ENCODE measurements at places on chromosomes 11 and 22.

DNA sequence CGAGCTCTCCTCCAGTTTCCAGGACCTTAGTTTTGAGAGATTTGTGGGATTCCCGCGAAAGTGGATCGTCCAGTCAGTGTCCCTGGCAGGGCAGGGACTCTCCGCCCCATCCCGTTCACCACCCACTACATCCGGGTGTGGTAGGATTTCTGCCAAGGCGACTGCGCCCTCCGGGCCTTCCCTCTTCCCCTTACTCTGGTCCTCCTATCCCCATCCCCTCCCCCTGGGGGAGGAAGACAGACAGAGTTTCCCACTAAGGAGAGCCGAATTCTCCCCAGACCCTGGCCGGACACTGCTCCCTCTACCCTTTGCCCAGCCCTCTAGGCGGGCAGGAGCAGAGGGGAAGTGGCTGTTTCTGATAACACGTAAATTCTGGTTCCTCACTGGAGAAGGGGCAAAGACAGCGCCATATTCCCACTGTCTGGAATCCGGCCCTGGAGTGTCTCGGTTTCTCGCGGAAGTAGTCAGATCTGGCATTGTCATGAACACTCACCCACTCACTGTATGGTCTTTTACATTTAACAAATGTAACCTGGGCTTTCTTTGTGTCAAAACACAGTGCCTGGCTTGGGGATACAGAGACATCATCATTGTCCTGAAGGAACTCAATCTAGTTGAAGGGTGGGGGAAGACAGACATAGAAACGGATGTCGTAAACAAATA, 1.1 kb upstream of the NECTIN1 start:
- no peak for DNase-seq

DNA sequence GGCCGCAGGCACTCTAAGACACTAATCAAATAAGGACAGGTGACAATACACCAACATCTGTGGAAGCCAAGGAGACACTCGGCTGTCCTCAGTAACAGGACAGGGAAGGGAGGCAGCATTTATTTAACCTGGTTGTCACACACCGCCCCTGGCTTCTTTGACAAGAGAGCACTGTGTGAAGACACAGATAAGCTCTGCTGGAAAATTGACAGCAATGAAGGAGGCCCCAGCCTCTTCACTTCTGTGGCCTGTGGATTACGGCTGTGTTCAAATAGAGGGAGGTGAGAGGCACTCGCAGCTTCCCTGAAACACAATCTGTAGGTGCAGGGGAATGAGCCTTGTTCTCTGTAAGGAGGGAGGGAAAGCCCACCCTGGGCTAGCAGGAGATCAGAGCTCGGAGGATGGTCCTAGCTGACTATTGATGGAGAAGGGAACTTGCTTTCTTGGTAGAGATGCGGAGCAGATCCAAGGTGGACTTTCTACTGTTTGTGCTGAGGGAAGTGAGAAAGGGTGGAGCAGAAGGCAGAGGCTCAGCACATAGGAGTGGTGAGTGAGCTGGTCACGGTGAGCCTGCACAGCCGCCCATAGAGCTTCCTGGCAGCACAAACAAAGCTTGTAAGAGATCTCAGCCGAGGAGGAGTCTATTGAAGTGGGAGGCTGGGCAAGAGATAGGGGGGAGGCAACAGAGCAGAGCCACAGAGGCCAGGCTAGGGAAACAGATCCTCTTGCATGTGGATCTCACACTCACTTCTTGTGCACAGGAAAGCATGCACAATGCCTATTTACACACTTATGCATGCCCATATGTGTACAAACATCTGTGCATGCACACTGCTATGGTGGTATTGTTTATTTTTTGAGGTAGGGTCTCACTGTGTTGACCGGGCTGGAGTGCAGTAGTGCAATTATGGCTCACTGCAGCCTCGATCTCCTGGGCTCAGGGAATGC, 114.6 kb upstream of the THY1 start:
- DNase-seq: no peak

DNA sequence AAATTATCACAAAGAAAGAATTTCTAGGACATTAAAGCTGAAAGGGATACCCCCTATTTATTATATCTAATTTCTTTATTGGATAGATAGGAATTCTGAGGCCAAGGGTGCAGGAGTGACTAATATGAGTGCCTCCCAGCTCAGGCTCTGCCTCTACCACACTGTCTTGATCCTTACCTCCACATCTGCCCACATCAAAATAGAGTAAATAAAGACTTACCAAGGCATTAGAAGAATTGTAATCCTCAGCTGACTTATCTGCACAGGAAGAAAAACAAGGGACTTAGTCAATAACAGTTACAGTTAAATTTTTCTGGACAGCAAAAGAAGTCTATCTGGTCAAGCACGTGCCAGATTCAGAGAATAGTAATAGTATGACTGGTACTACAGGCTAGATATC, 72.6 kb upstream of the GDPD4 start:
- no peak for DNase-seq

DNA sequence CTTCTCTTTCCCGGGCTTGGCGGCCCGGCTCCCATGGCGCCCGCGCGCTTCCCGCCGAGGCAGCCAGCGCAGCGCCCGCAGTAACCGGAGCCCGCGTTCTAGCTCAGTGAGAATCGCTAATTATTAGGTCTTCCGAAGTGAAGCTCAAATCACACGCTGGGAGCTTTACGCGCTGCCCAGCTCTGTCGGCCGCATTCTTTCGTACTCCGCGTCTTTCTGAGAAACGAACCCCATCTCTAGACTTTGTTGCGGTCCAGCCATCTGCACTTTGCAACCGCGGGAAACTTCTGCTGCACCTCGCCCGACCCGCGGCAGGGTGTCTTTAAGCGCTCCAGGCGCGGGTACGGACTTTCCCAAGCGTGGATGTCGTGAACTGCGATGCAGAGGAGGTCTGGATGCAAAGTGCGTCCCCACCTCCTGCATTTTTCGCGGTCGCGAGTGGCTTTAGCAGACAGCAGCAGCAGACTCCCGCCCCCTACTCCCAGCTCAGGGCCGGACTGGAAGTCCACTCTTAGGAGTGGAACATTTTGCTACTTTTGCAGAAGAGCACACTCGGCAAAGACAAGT, 6.0 kb upstream of the PAX6 start:
- DNase-seq: no peak

- DNase-seq: no peak
These were observed 129.7 kb downstream of the LDLRAD3 start for GRCh38 chr11:36073411-36074203.

DNA sequence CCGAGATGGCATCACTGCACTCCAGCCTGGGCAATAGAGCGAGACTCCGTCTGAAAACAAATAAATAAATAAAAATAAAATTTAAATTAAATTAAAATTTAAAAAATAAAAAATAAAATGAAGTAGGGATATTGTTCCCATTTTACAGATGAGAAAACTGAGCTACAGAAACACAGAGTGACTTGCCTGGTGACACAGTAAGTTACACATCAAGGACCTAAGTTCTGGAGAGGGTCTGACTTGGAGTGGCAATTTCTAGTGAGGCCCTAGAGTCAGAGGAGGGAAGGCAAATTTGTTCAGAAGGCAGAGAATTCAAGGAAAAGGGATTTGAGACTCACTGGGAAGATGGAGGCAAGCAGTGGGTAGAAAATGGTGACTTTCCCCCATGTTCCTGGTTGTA, 2.0 kb downstream of the SCGB1A1 start:
- no peak for DNase-seq

- DNase-seq: no peak
These were observed 19.7 kb downstream of the ALG9 start for GRCh38 chr11:111851636-111852035.

- no peak for DNase-seq
These were observed 49.7 kb downstream of the GRIK4 start for GRCh38 chr11:120561286-120561685.

DNA sequence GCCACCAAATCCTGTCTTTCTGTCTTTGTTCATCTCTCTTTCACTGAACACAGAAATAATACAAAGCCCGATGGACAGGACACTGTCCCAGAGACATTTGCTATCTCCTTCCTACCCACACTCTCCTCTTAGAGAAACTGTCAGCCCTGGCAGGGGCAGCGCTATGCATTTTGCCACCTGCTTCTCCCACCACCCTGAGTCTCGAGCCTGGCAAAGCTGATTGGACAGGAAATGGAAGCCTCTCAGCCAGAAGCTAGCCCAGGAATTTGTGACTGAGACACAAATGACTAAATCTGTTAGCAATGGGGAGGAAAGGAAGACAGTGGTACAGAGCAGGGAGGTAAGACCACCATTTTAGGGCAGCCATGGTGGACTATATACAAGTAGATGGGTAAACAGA, 14.9 kb upstream of the GALNT18 start:
- DNase-seq: no peak

DNA sequence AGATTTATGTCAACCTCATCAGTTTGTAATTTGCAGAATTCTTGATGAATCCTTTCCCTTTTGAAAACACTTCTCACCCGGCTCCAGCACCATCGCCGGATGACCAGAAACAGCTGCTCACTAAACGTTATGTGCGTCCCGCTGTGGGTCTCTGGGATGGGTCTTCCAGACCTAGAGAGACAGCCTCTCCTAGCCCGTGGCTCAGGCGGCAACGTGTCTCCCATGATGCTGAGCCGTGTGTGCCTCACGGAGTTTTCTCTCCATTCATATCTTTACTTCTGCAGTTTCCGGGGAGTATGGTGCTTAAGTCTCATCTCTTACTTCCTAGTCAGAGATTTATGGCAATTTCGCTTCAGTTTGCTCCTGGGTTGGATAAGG, 25.0 kb upstream of the ACR start:
- DNase-seq: no peak

DNA sequence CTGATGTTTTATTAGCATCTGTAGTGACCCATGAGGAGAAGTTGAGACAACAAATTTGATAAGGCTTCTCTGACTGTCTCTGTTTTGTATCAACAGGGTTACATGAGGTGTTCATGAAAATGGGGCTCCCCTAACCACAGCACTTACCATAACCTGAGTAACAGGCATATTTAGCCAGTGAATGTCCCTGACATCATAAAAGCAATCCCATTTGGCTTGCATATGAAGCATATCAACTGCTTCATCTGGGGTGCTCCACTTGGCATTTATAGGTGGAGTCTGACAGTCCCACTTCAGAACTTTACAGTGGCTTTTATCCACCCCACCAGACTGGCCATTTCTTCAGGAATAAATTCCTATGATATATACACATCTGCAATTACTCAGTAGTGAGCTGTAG, 257.6 kb downstream of the LUZP2 start:
- no peak for DNase-seq
